CD4-positive, alpha-beta T cell treated with Interleukin-17A for 4 hours (primary cell): ENCODE measurements at places on chromosomes 12 and 14.

GRCh38 chr12:57547288-57548012 lies 458 bp upstream of the DCTN2 start:
- no peak for DNase-seq

- no peak for DNase-seq
Measured at GRCh38 chr12:131065279-131065678, 111.6 kb downstream of the ADGRD1 start.

- DNase-seq = no peak
Measured at GRCh38 chr12:51460519-51460918, 35.9 kb downstream of the SLC4A8 start.

DNA sequence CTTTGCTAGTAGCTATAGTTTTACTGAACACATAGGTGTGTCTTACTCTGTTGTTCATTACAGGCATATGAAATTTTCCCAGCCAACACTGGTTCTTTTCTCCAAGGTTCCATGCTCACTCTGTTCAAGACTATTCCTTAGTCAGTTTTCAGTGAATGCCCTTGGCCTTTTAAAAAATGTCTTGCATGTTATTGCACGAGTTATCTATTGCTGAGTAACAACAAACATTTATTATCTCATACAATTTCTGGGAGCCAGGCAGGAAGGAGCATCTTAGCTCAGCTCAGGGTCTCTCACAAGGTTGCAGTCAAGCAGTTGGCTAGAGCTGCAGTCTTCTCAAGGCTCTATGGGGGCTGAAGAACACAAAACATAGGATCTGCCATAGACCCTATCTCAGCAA lies 223.5 kb downstream of the BTG1 start:
- no peak for DNase-seq

- no peak for DNase-seq
Measured at GRCh38 chr12:846421-846820, 94.0 kb downstream of the WNK1 start.

- peak; percentile 11 for DNase-seq
Measured at GRCh38 chr12:79689477-79690141, 1.2 kb downstream of the PAWR start.

DNA sequence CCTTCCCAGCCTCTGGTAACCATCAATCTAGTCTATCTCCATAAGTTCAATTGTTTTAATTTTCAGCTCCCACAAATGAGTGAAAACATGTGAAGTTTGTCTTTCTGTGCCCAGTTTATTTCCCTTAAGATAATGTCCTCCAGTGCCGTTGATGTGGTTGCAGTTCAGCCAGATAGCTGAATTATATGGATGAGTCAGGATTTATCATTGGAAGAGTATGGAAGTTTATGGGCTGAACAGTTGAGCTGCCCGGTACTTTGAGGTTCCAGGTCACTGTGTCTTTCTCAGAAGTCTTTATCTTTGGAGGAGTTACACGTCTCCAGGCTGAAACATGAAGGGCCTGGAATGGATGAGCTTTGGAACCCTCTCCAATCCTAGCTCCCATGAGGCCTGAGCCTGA lies 120.1 kb downstream of the ASCL4 start:
- no peak for DNase-seq

DNA sequence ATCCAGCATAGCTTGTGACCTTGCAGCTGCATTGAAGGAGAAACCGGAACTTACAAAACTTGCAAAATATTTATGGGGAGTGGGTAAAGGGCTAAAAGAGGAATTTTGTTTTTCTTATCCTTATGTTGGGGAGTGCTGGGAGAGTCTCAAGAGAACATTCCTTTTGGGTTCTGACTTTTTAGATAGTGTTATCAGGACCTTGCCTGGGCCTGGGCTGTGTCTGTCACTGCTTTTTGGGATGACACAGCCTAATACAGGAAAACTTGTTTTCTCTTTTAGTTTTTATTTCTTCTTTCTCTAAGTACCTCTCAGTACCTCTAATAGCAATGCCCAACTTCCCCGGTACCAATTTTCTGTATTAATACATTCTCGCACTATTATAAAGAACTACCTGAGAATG lies 850.6 kb downstream of the RPS29 start:
- DNase-seq = no peak

GRCh38 chr14:61602733-61603077 lies 92.6 kb upstream of the HIF1A start:
- DNase-seq = no peak

DNA sequence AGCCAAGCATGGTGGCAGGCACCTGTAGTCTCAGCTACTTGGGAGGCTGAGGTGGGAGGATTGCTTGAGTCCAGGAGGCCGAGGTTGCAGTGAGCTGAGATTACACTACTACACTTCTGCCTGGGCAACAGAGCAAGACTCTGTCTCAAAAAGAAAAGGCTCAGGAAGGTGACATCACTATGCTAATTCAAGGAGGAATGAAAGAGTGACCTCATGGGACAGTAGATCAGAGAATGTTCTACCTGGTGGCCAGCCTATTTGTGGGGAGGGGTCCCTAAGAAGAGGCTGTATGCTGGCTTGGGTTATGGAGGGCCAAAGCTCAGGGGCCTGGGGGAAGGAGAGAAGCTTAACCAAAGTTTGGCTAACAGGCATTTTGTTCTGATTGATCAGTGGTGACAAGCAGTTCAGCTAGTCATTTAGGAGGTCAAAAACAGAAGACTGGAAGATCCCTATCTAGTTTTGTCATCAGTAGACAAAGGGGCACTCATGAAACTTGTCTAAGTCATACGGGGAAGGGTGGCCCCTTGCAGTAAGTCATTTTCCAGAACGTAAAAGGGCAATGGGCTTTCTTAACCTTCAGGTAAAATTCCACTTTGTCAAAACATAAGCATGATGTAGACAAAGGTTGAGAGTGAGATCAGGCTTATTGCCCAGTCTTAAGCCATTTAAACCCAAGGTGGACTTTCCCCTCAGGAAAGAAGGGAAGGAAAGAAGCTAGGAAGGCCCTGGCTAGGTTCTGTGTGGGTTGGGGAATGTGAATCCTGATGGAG lies 60.8 kb upstream of the EEA1 start:
- DNase-seq = no peak
